ENCODE measurements at places on chromosomes 4 and X. TPM values are rescaled to one million over a fixed set of nuclear protein-coding genes. Genes with fewer than 3 reads are reported as not detected.

GRCh38 chr4:139658185-139658584 is 7.4 kb upstream of the MGST2 start:
- no peak for DNase-seq

DNA sequence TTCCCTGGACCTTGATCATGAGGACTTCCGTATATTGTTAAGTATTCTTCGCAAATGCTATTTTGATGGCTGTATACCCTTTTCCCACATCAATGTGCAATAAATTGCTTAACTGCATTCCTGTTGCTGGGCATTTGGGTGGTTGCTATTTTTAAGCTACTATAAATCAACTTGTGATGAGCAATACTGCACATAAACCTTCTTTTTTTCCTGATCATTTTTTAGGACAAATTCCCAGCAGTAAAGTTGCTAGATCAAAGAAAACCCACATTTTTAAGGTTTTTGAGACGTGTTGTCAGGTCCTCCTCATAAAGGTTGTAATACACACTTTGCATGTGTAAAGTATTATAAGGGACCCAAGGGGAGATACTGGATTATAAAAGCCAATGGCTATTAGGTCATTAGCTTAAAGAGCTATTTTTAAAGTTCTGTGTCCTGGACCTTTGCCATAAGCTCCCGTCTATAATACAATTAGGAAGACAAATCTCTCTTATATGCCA is 35.6 kb downstream of the LIMCH1 start:
- no peak for DNase-seq

DNA sequence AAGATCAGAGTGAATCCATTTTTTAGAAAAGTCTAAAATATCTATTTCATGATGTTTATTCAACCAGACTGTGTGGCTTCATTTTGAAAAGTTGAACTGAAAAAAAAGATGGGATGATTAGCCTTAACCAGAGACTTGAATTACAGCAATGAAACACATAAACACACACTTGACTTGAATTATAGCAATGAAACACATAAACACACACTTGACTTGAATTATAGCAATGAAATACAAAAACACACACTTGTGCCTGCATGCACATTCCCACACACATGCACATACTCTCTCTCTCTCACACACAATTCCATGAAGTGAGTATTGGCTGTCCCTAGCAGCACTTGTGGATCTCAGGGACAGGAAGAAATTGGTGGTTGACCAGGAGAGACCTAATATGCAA is 286.8 kb downstream of the USP46 start:
- DNase-seq: no peak

GRCh38 chrX:151365579-151365978 is 31.4 kb upstream of the VMA21 start:
- DNase-seq: no peak

DNA sequence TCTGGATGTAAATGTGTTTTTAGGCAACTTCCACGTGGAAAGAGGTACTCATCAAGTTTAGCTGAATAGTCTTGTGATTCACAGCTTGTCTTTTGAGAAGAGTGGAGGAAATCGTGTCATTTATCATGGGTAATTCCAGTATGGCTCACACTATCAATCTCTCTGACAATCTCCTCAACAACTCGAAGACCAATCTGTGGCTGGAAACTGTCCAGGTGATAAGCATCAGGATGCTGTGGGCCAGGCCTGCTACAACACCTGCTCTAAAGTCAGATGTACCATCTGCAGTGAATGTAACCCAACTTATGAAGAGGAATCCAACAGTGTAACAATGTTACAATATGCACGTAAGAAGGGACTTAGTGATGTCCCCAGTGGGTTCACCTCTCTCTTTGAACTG is 132.1 kb upstream of the GK2 start:
- DNase-seq: no peak

- no peak for DNase-seq
These were observed 347.8 kb downstream of the GBA3 start for GRCh38 chr4:23040539-23040938.

- no peak for DNase-seq
These were observed 75.8 kb downstream of the TSPAN7 start for GRCh38 chrX:38636949-38637819.

DNA sequence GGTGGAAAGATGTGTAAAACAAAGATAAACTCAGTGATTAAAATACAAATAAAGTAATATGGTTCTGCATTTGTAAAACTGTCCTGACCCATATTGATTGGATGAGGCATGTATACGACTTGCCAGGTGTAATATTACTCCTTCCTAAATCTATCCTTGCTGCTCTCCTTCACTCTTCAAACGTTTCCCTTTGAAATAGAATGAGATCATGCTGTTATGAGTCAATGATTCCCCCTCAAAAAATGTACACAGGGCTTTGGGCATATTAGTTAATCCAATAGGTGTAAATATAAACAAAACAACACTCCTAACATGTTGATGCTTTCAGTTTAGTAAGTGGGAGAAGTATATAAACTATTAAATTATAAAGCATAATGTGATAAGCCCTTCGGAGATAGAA is 117.4 kb upstream of the GPM6A start:
- no peak for DNase-seq

CNGA1 gene
- 1.3 TPM for polyA plus RNA-seq

DNA sequence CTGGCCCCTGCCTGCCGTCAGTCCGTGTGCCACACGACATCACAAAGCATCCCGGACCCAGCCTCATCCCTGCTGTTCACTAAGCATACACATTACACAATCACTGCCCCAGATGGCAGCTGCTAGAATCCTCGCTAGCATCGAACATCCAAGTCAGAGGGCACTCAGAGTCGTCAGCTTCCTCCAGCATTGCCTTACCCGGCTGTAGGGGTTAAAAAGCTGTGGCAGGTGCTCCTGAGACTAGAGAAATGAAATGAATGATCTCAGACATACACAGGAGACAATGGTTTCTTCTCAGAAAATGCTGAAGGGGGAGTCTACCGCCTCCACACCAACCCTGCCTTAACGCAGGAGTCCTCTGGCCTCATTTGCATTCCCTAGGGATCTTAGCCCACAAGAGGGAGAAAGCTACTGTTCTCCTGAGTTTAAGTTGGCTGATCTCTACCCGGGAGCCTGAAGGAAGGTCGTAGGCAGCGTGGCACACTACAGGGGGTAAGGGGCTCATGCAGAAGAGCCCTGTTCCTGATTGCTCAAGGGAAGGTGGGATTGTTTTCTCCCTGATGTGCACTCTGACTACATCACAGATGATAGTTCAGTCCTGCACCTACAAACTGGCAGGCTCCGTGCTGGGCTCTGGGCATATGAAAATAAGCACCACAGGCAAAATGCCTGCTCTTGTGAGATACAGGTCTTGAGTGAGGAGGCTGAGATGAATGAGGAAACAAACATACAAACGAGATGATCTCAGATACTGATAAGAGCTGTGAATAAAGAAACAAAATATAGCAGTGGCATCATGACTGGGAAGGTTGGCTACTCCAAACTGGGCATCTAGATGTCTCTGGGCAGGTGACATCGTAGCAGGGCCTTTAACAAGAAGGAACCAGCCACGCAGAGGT is 2.6 kb upstream of the KIAA0232 start:
- DNase-seq: no peak

FAAH2 gene
- polyA plus RNA-seq: 6.3 TPM

C4orf50 gene
- polyA plus RNA-seq: 0.01 TPM

GRCh38 chr4:77804471-77804870 is 14.7 kb downstream of the CNOT6L start:
- DNase-seq: no peak

DNA sequence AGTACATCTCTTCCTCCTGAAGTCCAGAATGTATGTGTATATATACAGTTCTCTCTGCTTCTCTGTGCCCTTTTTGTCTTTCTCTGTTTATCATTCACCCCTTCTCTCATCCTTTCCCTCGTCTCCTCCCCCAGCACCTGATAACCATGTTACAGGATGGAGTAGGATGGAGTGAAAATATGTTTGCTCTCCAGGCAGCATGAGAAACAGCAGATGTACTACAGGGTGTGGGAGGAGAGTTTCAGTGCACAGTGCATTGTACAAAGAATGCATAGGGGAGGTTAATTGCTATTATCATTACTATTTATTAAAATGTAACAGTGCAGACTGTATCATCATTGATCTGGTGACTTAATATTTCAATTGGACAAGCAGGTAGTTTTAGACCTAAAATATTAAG is 104.5 kb downstream of the MFAP3L start:
- no peak for DNase-seq

FAM9C gene
- 2.5 TPM for polyA plus RNA-seq

RADX gene
- 14.6 TPM for polyA plus RNA-seq

GRCh38 chr4:142402900-142403299 is 443.2 kb downstream of the INPP4B start:
- no peak for DNase-seq

GRCh38 chr4:24701683-24702082 is 93.7 kb upstream of the SOD3 start:
- DNase-seq: no peak

DNA sequence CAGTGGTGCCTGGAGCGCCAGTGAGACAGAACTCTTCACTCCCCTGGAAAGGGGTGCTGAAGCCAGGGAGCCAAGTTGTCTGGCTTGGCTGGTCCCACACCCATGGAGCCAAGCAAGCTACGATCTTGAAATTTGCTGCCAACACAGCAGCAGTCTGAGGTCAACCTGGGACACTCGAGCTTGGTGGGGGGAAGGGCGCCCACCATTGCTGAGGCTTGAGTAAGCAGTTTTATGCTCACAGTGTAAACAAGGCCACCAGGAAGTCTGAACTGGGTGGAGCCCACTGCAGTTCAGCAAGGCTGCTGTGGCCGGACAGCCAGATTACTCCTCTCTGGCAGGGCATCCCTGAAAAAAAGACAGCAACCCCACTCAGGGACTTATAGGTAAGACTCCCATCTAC is 149.5 kb downstream of the EDA2R start:
- no peak for DNase-seq

DNA sequence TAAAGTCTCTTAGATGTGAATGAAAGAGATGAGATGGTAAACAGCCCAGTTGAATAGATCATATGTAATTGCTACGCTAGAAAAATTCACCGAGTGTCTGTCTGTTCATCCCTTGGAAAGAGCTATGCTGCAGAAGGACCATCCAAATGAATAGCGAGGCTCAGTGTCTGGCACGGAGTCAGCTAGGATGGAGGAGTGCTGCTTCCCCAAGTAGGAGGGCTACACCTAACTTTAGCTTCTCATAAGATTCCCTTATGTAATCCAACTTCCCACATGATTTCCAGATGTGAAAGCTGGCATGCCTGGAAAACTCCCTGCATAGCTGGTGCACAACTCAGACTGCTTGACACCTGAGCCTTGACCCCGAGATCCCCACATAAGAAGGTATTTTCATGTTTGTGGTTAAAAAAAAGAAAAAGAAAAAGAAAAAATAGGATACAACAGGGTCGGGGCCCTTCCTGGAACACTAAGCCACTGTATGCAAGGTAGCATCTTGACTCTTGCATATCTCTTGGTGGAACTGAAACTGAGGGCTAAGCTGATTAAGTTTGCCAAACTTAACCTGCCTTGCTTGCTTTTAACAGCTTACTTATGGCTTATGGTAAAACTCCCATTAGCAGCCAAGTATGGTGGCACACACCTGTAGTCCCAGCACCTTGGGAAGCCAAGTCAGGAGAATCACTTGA is 82.3 kb downstream of the FREM3 start:
- no peak for DNase-seq

NUP54 gene
- 100 TPM for polyA plus RNA-seq

FUNDC1 gene
- 26.3 TPM for polyA plus RNA-seq

All from right lung (tissue), 10 donors.